ENCODE measurements at places on chromosomes 5 and 9.

DNA sequence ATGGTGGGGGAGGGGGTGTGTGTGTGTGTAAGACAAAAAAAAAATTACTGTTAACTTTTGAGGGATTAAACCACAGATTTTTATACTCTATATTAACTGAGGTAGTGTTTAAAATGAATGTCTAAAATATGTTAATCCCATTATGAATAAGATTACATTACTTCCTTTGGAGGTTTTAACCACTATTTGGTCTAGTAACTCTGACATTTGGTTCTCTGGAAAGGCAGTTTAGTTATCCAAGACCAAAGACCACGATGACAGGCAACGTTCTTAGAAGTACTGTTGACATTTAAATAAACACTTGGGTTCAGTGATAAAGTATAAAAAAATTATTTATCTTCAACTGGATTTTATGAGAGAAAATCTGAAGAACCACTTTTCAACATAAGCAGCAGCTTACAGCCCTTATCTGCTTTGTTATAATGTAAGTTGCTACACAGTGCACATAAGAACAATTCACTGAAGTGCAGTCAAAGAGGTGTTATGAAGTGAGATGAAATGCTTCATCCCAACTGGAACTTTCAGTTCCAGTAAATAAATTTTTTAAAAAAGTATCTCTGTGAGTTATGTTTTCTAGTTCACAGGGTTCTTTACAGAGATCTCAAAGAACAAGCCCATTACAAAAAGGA lies 94.5 kb downstream of the OSMR start:
- DNase-seq = no peak

- DNase-seq = no peak
Measured at GRCh38 chr9:77391834-77392233, 214.5 kb downstream of the VPS13A start.

DNA sequence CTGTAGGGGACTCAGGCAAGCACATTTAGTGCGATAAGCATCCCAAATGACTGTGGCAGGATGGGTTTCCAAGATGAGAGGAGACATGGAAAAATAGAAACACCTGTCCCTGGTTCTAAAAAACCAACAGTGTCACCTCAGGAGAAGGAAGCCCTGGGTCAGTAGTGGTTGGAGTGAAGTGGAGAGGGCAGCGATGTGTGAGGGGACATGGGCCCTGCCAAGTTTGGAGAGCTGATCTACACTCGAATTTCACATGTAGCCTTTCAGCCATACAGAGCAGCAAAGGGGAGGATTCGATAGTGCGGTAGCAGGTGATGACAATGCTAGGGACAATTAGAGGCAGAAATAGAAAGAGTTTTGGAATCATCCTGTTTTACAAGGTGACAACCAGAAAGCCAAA lies 32.6 kb upstream of the LHX2 start:
- no peak for DNase-seq

- no peak for DNase-seq
Measured at GRCh38 chr5:27868292-27868691, 829.9 kb upstream of the CDH9 start.

GRCh38 chr5:8429778-8430758 lies 561.1 kb downstream of the MTRR start:
- DNase-seq = no peak

DNA sequence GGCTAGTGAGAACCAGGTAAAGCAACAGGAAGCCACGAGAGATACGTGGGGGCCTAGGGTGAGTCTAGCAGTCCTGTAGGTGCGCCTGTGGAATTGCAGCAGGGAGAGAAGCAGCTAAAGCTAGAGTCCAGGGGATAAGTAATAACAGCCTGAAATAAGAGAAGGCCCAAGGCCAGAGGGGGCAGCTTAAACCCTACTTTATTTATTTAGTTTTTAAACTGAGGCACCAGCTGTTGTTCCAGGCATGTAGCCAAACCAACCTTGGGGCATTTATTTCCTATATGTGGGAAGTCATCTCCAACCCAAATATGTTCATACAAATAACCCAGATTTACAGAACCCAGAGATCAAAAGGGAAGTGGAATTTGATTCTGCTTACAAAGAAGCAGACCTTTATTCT lies 93.5 kb downstream of the GLDC start:
- DNase-seq = no peak

DNA sequence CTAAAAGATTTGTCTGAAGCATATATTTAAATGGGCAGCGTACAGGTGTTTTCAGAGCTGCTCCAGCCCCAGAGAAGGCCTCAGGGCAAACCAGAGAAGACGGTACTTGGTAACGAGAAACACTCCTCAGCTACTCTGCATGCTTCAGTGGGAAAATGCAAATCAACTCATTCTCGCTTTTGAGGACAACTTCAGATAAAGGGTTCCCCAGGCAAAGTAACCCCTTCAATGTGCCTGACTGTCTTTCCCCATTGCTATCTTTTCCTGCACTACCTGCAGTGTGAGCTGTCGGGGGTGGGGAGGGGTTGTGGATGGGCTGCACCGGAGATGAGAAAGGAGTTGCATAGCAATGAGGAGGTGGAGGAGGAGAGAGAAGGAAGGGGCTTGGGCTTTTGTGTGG lies 339.7 kb upstream of the CLINT1 start:
- DNase-seq = no peak

GRCh38 chr9:93601063-93601462 lies 24.7 kb downstream of the PHF2 start:
- DNase-seq = no peak

DNA sequence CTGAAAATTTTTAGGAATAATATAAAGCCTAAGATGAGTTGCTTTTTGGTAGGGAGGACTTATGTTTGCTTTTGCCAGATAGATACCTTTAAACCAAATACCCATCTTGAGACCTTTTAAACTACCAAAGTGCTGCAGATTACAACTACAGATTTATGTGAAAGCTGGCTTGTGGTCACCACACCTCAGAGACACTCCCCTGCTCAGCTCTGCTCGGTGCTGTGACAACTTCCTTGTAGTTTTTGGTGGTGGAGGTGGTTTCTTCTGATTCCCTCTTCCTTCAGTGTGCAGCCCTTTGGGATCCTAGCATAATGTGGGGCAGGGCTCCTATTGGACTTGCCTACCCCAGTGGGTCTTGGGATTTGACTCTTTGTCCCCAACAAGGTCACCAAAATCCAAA lies 29.2 kb downstream of the GARNL3 start:
- DNase-seq = no peak

GRCh38 chr9:117725426-117725887 lies 21.3 kb downstream of the TLR4 start:
- DNase-seq = no peak

- no peak for DNase-seq
Measured at GRCh38 chr5:21807953-21808352, 1045.2 kb downstream of the CDH12 start.

DNA sequence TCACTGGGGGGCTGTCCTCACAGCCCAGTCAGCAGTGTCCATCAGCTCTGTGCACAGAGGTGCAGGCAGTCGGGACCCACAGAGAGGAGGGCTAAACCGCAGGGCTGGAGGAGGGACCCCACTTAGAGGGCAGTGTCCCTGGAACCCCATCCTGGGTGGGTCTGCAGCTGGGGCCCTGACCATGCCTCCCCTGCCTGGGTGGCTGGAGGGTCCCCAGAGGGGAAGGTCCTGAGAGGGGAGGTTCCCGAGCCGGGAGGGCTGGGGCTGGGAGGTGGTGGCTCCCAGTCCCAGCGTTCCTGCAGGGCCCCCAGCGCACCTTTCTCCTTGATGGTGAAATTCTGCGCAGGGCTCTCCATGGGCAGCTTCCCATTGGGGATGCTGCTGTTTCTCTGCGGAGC lies 32.7 kb downstream of the EXOC3 start:
- DNase-seq = no peak

- no peak for DNase-seq
Measured at GRCh38 chr5:123976379-123977033, 464.5 kb downstream of the CSNK1G3 start.

DNA sequence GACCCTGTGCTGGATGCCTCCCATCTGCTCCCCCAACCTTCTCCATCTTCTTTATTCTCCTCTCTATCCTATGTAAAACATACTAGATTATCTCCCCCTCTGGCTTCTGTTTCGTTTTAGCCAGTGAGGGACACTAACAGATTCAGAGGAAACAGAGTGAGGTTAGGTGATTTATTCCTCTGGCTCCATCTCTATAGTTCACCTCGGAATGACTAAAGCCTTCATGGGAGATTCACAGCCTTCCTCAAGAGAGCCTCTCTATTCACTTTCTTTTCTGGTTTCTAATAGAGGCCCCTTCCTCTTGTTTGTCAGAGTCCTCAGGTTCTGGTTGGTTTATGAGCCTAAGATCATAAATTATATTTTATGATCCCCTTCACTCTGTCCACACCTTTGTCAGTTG lies 633.1 kb upstream of the TYRP1 start:
- DNase-seq = no peak

DNA sequence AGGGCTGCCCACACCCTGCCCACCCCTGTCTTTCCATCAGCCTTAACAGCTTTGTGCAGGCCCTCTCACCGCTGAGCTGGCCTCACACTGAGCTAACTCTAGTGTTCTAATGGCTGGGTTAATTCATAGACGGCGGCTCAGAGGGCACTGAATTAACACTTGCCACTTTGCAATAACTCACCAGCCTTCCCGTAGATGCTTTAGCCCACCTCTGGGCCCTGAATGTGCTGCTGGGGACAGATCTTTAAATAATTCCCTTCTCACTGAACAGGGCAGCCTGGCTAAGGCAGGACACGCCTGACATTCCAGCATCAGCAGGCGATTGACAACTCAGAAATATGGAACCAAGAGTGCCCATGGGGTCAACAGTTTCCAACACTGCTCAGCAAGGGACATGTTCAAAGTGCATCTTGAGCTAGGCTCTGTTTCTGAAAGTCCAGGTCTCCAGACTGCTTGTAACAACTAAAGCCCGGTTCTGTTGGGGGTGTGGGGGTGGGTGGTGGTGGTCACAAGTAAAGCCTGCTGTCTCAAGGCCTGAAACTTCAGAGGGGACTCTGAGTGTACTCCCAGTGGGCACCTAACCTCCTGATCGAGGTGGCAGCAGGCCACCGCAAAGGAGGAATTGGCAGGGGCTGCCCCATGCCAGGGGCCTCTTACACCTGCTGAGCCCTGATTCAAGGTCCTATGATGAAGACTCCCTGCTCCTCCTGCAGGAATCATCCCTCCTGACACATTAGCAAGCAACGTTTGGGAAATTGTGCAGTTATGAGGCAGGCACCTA lies 248.3 kb downstream of the FSTL4 start:
- no peak for DNase-seq

DNA sequence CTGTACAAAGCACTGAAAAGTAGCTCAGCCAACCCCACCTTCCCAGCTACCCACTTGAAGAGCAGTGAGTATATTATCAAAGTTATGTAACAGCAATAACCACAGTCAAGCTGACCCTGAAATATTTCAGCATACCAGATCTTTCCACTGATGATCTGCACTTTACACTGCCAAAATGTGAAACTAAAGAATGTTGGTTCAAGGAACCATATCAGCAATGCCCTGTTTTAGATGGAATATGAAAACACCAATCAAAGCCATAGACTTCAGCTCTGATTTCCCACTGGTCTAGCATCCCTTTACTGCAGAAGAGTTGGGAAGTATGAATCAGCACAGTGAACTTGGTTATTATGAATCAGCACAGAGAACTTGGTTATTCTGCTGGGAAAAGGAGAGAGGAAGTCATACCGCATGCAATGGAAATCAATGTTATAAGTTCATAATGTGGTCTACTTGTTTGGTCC lies 20.0 kb downstream of the CEMIP2 start:
- no peak for DNase-seq

DNA sequence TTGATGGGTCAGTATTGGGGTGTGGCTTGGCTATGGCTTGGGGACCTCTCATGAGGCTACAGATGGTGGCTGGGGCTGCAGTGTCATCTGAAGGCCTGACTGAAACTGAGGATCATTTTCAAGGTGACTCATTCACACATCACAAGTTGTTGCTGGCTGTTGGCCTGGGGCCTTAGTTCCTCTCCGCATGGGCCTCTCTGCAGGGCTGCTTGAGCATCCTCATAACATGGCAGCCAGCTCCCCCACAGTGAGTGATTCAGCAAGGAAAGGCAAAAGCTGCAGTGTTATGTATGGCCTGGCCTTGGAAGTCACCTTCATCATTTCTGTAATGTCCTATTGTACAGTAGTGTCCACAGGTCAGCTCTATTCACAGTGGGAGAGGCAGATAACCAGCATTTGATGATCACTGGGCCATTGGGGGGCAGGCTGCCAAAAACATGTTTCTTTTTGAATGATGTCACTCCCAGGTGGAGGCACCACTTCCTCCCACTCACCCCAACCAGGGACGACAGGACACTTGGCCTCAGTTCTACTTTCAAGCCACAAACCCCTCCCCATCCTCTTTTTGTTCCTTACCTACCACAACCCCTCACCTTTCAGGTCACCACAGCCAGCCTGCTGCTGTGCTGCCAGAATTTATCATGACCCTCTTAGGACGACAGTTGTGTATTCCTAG lies 14.4 kb downstream of the FGD3 start:
- no peak for DNase-seq

DNA sequence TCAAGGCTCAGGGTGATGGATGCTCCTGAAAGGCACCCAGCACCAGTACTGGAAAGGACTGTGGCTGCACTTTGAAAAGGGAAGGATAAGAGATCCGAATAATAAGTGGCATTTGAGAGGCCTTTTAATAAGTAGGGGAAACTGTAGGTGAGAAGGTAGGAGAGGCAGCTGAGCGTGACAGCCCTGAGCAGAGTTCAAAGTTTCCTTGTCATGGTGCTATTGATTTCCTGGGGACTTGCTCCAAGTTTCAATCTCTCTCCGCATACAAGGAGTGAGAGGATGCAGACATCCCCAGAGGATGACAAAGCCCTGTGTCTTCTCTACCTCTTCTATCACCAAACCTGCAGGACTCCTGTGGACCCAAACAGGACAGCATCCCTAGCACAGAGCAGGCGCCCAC lies 354.5 kb downstream of the SPOCK1 start:
- DNase-seq = no peak

DNA sequence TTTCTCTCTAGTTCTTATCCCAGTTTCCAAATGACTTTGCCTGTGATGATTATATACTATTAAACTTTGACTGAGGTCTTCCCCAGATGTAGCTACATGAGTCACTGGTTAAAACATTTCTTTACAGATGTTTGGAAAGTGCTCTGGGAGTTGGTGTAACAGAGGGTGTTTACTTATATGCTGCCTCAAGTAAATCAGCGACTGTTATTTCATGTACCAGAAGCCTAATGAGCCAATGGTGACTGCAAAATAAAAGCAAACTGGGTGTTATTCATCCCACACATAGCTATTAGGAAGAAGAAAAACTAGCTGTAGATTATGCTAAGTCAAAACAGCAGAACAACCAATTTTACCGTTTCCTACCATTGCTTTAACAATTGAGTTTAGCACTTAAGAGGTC lies 929.7 kb upstream of the SEMA6A start:
- DNase-seq = no peak

- no peak for DNase-seq
Measured at GRCh38 chr9:14344053-14344524, 30.1 kb upstream of the NFIB start.

- DNase-seq = no peak
Measured at GRCh38 chr5:109956884-109957283, 267.2 kb downstream of the MAN2A1 start.

- DNase-seq = no peak
Measured at GRCh38 chr5:134456825-134457224, 45.1 kb upstream of the CDKN2AIPNL start.
